ENCODE measurements at places on chromosomes 6 and 20.
A peak's percentile ranks its signal among the peaks of the same experiment; 100 is the strongest.

DNA sequence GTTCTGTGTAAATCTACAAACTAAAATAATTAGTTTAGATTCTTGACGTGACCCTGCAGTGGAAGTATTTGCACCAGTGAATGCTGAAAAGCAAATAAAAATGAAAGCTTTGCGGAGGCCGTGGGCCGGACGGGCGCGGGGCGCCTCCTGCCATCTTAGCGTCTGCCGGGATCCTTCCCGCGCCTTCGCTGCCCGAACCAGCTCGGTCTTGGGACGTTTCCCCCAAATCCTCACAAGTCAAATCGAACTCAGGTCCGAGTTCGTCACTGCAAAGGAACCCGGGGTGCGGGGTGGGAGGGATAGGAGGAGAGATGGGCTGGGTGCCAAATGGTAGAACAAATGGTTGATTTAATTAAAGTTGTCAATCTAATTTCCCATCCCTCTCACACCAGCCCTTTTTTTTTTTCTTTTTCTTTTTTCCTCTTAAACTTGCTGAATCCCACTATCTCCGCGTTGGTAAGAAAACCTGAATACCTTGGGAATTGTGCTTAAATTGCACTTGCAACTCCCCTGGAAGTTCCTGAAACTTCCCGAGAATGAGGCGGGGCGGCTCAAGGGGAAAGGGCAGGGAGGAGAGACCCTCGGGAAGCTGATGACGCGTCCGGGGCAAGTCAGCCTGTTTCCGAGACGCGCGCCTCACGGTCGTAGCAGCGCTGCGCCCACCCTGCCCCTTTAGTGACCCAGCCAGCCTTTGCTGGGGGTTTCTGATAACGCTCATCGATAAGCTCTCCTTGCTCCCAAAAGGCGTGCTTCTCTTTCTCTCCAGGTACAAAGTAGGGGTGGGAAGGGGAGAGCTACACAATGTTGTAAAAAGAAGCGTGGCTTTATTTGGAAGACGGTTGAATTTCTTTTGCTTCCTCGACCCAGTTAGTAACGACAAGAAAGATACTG is 1.8 kb downstream of the GJA1 start:
- no peak for ATAC-seq

DNA sequence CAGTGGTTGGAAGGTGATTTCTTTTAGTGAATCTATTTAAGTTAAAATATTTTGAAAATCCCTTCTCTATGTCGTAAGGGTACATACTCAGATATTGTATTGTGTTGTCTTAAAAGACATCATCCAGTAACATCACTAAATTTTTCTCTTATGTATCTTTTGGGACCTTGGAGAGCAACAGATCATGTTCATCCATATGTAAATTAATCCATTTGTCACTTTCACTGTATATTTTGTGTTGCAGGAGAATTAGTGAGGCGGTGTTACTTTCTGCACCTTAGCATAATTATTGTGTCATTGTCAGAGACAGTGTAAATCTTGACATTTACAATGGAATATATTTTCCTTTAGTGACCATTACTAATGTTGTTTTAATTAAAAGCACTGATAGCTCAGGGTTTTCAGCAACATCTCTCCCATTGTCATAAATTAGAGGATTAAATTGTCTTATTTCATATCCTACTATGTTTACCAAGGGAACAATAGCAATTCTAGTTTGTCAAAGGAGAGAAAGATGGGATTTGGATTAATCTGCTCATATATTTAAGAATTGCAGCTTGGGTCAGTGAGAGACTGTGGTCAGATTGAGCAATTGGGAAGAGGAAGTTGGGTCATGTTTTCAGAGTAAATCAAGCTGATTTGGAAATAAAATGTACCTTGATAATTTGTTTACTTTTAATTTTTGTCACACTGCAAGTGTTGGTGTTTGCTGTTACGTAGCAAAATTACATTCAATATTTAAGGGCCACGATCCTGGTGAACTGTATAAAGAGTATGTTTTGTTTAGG is 22.7 kb downstream of the DOK5 start:
- no peak for ATAC-seq

DNA sequence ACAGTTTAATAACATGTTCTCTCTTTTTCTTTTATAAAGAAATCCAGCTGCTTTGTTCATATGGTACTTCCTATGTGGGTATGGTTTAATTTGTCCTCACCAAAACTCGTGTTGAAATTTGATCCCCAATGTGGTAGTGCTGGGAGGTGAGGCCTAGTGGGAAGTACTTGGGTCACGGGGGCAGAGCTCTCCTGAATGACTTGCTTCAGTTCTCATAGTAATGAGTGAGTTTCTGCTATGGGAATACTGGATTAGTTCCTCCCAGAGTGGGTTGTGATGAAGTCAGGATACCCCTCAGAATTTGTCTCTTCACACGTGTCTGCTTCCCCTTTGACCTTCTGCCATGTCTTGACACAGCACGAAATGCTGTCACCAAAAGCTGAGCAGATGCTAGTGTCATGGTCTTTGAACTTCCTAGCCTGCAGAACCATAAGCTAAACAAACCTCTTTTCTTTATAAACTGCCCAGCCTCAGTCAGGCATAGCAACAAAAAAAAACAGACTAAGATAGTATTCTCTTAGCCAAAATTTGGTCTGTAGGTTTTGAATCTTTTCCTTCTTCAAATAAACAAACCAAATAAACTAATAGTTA is 87.8 kb upstream of the HS3ST5 start:
- ATAC-seq, result no peak

DNA sequence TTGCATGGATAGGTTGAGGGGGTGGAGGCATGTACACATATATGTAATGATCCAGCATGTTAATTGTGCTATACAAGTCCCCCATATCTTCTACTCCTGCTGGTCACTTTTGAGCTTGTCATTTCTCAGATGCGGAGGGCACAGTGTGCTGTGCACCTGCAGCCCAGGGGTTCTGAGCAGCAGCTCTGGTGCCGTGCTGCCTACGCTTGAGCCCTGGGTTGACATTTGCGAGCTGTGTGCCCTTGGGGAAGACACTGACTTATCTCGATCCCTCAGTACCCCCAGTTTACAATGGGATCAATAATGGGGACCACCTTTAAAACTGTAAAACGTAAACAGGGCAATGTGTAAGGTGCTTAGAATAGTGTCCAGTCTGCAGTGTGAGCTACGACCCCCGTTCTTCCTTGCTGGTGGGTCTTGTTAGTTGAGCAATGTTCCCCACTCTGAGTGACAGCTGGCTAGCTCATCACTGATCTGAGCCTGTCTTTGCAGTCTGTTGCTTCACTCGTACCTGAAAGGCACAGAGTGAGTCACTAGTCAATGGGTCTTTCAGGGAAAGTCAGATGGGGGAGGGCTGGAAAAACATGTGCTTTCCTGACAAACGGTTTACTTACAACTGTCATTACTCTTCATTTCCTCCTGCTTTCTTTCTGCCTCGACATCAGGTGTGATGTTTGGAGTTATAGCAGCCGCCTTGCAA is 91.7 kb downstream of the SLC2A10 start:
- peak; percentile 52 for ATAC-seq

DNA sequence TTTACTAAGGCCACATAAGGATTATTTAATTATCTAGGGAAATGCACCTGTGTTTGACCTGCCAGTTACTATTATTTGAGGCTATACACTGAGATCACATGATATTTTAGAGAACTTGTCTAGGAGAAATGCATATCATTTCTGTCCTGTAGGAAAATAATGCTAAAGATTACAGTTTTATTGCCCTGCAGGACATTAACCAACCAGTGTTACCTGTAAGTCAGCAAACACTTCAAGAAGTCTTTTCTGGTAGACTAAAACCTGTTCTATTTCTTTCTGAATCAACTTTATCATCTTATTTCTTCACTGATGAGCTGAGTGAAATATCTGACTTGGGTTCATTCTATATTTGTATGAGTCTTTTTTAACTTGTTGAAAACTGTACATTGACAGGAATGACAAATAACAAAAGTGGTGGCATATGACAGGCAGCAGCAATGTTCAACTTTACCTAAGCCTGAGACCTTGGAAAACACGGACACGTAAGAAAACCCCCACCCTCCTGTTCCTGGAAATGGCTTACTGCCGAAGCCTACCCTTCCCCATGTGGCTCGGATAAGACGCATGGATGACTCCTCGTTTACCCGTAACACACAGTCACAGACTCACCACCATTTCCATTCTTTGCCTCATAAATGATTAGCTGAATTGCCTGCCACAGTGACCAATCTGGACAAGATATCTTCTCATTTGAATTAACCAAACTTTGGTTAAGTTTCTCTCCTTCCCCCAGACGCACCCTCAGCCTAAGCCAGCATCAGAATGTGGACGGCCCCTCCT is 118.0 kb upstream of the CD93 start:
- ATAC-seq, result no peak

- peak; percentile 97 for ATAC-seq
Measured at GRCh38 chr20:44204156-44204831, 6.3 kb downstream of the OSER1 start.

- no peak for ATAC-seq
Measured at GRCh38 chr6:130677766-130678165, 149.4 kb upstream of the SMLR1 start.

GRCh38 chr6:43183441-43183840 is 1.4 kb downstream of the CUL9 start:
- no peak for ATAC-seq

DNA sequence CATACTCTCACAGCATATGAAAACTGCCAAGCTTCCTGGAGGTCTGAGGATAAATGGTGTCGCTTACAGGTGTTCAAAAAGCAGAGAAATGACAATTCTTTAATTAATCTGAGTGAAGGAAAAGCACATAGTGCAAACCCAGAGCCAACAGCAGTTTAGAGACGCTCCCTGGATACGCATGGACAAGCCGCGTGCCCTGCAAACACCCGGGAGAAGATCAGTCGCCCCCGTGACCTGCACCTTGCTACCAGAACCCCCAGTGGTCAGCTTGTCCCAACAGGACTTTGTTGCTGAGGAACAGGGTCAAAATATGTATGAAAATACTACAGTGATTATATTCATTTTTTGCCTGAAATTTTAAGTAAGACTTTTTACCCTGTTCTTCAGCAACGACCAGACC is 93.9 kb downstream of the PSMG4 start:
- ATAC-seq, result no peak

GRCh38 chr6:102381203-102381602 is 987.7 kb downstream of the GRIK2 start:
- no peak for ATAC-seq

GRCh38 chr6:101286146-101286545 is 107.4 kb upstream of the GRIK2 start:
- no peak for ATAC-seq

DNA sequence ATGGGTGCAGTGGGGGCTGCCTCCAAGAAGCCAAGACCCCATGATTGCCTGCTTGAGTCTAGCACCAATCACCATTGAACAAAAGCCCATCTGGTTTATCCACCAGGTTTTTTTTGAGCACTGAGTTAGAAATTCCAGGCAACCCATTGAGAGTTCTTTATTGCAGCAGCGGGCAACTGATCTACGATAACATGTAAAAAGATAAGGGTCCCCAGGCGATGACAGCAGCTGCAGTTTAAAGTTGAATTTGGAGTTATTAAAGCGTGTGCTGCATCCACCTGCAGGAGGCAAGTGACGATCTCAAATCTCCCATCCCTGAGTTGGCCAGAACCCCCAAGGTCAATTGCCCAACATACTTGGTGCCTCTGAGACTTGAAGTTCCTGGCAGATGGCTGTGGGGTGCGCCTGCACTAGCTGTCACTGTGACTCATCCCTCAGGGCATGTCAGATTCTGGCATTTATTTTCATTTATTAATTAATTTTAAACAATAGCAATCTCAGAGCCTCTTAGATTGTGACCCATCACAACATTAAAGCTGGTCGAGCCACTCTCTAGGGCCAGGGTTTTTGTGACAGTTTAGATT is 290.4 kb upstream of the SULF2 start:
- ATAC-seq, result no peak

- ATAC-seq, result no peak
Measured at GRCh38 chr20:9482180-9482579, 32.2 kb upstream of the LAMP5 start.

DNA sequence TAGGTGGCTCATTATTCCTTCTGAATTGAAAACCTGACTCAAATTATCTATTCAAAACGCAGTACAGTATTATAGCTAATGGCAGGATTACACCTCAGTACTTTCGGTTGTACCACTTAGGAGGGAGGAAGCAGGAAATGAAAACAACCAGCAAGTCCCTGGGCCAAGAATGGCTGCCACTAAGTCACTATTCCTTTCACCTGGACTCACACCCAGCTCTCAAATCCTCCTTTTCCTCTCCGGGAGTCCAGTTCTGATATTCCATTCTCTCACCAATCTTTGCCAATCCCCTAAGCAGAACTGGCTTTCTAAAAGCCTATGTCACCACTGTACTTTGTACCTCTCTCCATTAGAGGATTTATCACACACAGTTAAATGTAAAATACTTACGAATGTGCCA is 20.6 kb downstream of the TMEM242 start:
- no peak for ATAC-seq

GRCh38 chr6:136669299-136669699 is 119.1 kb upstream of the MAP7 start:
- peak; percentile 55 for ATAC-seq

GRCh38 chr20:60292001-60292520 is 333.8 kb downstream of the CDH26 start:
- no peak for ATAC-seq

DNA sequence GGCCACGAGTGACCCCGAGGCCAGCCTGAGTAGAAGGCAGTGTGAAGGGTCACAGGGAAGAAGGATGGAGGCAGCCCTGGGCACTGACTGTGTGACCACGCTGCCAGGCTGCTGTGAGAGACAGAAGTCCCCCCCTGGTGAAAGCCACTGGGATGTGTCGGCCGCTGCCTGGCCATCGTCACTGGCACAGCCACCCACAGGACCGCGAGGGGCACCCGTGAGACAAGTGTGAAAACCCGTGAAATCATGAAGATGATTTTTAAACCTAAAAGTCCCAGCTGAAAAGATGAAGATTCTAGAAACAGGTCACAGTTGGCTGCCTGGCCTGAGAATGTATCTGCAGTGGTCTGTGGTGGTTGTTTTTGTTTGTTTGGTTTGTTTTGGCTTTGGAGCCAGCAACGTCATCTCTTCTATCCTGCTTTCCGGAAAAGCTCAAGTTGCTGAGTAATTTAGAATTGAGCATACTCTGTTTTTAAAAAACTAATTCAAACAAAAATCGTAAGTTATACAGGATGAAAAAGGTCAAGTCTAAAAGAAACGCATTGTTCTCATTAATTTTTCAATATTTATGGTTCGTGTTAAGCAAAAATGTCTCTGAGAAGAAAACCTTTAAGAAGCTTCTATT is 94.7 kb downstream of the HUS1B start:
- ATAC-seq, result no peak

GRCh38 chr6:155523821-155524651 is 68.4 kb upstream of the NOX3 start:
- ATAC-seq, result peak; percentile 87

GRCh38 chr20:33093074-33093473 is 13.6 kb downstream of the BPIFB4 start:
- no peak for ATAC-seq
